ENCODE measurements at places on chromosomes 3 and 15.

- no peak for DNase-seq
These were observed 682.6 kb downstream of the ROBO1 start for GRCh38 chr3:79085171-79085570.

GRCh38 chr3:50350213-50350526, 405 bp downstream of the NPRL2 start:
- DNase-seq: no peak

DNA sequence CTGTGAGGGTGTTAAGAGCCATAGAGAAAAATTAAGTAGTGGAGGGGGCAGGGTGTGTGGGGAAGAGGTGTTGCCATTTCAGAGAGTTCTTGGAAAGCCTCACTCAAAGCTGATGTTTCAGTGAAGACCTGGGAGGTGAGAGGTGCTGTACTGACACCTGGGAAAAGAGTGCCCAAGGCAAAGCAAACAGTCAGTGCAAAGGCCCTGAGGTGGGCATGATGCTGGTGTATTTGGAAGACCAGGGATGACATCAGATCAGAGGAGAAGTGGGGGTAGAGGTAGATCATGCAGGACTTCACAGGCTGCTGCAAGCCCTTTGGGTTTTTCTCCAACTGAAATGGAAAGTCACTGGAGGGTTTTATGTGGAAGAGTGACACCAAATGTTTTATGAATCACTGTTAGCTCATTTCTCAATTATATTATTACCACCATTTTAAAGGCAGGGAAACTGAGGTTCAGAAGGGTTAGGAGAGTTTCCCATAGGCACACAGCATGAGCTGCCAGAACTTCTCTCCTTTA, 42.8 kb upstream of the SMAD3 start:
- no peak for DNase-seq

- DNase-seq: no peak
These were observed 8.6 kb downstream of the PLA2G4E start for GRCh38 chr15:42012241-42012640.

DNA sequence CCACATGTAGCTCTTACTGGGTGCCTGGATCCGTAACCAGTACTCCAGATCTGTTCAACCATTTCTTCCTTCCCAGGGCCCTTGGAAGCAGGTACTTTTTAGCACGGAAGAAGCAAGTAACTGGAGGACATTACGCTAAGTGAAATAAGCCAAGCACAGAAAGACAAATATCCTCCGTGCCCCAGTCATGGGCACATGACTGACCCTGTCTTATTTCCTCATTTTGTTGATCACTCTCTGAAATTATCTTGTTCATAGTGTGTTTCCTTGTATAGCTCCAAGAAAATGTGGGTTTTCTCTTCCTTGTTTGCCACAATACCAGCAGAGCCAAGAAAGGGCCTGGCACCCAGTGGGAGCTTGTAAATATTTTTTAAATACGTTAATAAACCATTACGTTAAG, 32.2 kb upstream of the MTMR14 start:
- no peak for DNase-seq

DNA sequence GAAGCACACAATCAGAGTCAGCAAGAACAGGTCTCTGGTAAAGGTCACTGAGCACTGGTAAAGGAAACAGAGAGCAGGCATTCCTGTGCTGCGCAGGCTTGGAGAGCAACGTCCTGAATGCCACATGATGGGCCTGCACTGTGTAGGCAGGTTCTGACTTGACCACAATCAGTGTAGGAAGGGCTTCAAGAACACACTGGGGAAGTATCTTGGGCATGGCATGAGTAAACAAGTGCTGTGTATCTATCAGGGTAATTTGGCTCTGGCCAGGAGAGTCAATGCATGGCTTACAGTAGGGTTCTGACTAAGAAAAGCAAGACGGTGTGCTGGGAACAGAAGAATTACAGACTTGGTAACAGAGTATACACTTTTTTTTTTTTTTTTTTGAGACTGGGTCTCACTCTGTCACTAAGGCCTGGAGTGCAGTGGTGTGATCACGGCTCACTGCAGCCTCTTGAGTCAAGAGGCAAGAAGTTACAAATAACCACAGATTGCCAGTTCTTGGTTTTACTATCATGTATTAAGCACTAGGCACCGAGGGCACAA, 30.6 kb downstream of the TBC1D2B start:
- DNase-seq: no peak

- DNase-seq: no peak
These were observed 127.7 kb downstream of the SPATA16 start for GRCh38 chr3:173013219-173013832.

DNA sequence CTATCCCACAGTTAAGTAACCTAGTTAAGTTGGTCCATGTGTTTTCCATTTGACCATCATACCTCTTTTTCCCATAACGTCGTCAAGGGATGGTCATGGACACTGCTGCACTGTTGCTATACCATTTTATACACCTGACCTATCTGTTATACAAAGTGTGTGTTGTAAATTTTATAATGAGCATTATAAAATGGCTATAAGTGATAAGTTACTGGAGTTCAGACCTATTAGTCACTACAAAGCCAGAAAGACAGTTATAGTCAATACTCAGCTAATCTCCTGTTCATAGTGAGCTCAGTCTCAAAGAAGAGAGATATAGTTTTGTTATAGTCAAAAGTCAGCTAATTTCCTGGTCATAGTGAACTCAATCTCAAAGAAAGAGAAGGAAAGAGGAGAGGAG, 18.9 kb upstream of the CTNNB1 start:
- DNase-seq: no peak

- no peak for DNase-seq
These were observed 505.3 kb upstream of the PPP2R3A start for GRCh38 chr3:135460273-135460672.

DNA sequence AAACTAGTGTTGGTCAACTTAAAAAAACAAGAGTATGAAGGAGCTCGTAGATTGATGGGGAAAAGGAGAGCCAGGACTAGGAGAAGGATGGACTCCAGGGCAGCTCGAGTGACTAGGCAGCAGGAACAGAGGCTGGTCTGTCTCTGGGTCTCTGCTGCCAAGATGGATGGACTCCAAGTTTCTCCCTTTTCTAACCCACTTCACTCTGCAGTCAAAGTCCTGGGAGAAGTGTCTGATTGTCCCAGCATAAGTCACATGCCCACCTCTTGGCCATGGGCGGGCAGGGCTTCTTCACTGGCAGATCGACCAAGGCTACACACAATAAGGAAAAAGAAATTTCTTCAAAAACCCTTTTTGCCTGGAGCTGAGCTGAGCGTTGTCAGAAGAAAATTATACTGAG, 9.2 kb upstream of the EPB42 start:
- DNase-seq: no peak

GRCh38 chr3:70392227-70392626, 79.8 kb upstream of the MDFIC2 start:
- DNase-seq: no peak

DNA sequence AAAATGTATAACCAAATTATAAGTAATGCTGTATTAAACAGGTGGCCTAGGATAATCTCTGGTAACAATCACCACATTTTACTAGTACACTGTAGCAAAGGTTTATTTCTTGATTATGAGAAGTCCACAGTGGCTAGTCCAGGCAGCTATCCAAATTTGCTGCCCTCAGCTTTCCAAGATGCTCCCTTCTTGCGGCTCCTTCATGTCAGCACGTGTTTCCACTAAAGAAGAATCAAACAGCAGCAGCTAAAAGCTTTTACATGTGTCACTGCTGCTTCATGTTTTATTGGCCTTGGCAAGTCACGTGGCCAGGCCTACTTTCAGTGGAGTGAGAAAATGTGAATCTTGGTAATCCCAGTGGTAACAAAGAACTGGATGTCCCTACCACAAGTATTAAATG, 5.6 kb upstream of the RBMS3 start:
- peak; percentile 55 for DNase-seq

DNA sequence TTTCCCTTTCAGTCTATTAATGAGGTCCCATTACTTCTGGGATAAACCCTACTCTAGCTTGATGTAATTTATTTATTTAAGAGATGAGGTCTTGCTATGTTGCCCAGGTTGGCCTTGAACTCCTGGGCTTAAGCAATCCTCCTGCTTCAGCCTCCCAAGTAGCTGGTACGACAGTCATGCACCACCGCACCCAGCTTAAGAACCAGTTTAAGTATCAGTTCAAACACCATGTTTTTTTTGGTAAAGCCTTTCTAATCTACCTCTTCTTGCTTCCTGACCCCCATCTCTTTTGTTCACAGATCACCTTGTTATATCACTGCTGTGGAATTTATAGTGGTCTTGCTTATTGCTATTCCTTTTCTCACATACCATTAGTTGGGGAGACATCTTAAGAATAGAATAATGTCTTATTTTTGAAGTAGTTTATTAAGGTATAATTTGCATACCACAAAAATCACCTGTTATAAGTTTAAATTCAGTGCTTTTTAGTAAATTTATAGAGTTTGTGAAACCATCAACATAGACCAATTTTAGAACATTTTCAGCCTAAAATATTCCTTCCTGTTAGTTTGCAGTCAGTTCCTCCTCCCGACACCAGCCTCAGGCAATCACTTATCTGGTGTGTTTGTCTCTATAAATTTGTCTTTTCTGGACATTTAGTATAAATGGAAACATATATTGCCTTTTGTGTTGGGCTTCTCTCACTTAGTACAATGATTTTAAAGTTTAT, 257.9 kb downstream of the PDCD6IP start:
- no peak for DNase-seq

DNA sequence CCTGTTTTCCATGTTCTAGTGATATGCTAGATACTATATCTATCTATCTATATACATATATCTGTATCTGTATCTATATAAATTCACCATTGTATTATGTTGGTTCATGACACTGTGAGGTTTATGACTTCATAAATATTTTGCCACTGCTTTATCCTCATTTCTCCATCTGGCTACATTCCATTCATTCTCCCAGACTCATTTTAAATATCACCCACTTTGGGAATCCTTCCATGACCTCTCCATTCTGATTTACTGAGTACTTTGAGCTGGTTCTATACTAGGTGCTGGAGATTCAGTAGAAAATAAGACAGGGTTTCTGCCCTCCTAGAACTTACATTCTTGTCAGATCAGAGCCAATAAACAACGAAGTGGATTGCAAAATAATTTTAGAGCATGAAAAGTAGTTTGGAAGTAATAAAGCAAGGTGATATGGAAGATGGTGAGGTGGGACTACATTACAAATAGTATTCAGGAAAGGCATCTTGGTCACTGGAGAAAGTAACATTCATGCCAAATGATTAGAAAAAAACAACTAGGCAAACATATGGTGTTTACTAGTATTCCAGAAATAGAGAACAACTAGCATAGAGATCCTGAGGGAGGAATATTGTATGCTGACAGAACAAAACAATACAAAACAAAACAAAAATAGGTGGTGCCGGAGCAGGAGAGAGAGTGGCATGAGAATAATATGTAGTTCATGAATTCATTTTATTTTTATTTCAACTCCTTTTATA, 11.6 kb upstream of the PLSCR4 start:
- no peak for DNase-seq

DNA sequence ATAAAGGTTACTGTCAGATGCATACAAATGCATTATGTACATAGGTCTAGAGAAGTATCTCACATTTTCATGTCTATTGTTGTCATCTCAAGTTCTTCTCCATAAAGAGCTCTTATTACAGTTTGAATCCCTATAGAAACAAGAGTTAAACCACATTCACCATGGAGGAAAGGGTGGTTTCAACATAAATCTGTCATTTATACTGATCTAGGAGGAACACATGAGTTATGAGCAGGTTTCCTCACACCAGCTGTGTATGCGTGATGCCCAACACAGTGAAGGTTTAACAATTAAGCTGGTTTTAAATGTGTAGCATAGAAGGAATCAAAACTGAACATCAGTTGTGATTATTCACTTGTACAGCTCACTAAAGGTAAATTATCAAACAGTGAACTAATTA, 251.7 kb downstream of the KCNMB2 start:
- DNase-seq: no peak

GRCh38 chr3:188215129-188215528, 61.2 kb downstream of the LPP start:
- no peak for DNase-seq

DNA sequence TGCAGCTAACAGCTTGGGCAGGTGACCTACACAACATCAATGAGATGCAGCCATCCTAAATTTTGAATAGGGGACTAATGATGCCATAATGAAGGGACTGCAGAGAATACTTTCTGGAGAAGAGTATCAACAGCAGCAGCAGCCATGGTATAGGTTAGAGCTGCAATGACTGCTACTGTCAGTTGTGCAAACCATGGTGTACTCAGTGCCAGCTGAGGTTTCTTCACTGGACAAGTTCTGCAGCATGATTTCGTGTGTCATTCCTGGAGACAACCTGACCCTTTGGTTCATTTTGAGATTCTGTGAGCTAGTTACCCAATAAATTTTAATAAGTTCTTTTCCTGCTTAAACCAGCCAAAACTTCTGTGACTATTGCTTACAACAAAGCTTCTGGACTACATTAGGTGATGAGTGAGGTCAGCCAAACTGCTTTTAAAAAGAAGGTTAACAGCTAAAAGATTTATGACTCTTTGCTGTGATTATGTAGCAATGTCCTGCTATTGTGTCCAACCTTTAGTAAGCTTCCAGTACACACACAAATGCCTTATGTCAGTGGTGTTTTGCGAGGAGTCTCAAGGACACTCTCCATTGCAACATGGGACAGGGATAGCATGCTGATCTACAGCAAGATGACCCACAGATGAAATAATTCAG, 4.8 kb upstream of the DAZL start:
- no peak for DNase-seq

- DNase-seq: no peak
These were observed 43.3 kb upstream of the SIAH2 start for GRCh38 chr3:150806185-150806835.

- no peak for DNase-seq
These were observed 921.1 kb downstream of the ROBO1 start for GRCh38 chr3:78846718-78847117.

GRCh38 chr3:160831401-160831800, 75.4 kb downstream of the PPM1L start:
- DNase-seq: no peak

GRCh38 chr3:195150181-195151118, 120.5 kb downstream of the XXYLT1 start:
- no peak for DNase-seq

GRCh38 chr3:81788044-81788443, 26.6 kb upstream of the GBE1 start:
- no peak for DNase-seq

GRCh38 chr15:70348226-70348543, 250.5 kb upstream of the TLE3 start:
- DNase-seq: no peak

DNA sequence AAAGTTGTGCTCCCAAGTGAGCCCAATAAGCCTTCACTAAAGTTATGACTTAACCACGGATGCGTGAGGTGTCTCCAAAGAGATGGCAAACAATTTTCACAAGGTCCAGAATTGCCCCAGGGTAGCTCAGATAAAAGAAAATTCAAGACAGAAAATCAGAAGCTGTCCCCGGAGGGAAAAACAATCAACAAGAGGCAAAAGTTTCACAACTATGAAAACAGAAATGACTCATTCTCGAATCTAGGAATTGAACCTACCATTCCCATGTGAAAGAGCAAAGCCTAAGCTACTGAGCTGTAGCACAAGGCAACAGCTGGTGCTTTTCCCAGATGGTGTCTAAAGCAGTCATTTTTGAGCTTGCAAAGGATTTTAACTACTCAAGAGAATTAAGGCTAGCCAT, 33.5 kb upstream of the MKRN3 start:
- DNase-seq: no peak
